ENCODE measurements at places on chromosomes 7 and 10.

DNA sequence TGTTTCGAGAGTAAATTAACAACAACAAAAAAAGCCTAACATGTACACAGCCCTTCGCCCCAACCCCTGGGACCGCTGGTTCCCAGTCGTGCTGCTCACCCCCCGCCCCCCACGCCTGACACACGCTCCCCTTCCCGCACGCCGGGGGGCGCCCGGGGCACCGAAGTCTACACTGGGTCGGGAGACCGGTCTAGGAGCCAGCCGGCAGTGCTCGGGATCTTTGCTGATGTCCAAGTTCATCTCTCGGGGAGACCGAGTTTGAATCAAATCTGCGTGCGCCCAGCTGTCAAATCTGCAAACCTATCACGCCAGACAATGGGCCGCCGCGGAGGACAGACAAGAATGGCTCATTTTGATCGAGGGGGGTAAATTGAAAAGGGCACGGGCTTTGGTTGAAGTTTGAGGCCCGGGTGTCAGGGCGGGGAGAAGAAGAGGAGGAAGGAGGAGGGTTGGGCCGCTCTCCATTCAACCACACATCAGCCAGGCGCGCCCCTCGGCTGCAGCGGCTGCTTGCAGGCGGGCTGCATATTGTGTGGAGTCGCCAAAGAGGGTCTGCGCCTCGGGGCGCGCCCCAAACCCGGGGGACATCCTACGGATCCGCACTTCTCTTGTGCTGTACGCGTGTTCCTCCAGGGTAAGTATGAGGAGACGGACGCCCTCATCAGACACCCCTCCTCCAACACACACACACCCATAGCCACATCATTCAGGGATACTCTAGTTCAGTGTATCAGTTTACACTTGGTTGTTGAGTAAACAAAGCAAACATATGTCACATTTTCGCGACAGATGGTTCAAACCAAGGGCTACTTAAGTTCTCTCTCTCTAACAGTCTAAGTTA, 1.3 kb upstream of the GFRA1 start:
- DNase-seq = no peak

DNA sequence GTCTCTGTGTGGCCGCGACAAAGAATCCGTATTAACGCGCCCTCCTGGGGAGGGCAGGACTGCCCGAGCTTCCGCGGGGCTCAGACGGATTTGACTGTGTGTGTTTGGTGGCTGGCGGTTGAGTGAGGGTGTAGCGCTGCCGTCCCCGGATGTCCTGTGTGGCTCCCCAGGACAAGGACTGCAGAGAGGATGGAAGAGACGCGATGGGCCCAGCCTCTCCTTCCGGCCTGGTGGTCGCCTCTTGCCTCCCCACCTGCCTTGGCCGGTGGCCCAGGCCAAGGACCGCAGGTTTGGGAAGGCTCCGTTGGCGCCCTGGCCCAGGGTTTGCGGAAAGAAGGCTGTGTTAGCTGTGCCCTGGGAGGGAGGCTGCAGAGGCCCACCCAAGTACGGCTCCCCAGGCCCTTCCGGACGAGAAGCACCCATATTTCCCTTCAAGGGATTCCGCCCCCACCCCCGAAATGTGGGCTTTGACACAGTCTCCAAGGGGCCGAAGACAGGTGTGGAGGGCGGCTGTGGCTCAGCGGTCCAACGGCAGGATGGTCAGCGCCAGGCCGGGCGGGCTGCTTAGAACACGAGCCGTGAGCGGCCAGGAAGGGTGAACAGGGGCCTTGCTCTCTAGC, 2.3 kb downstream of the UNCX start:
- no peak for DNase-seq

- DNase-seq = no peak
These were observed 224.7 kb upstream of the ADARB2 start for GRCh38 chr10:1961989-1962388.

- no peak for DNase-seq
These were observed 26.8 kb upstream of the DGKI start for GRCh38 chr7:137873524-137873923.

GRCh38 chr7:129134356-129134987, 10.0 kb upstream of the TSPAN33 start:
- DNase-seq = no peak

DNA sequence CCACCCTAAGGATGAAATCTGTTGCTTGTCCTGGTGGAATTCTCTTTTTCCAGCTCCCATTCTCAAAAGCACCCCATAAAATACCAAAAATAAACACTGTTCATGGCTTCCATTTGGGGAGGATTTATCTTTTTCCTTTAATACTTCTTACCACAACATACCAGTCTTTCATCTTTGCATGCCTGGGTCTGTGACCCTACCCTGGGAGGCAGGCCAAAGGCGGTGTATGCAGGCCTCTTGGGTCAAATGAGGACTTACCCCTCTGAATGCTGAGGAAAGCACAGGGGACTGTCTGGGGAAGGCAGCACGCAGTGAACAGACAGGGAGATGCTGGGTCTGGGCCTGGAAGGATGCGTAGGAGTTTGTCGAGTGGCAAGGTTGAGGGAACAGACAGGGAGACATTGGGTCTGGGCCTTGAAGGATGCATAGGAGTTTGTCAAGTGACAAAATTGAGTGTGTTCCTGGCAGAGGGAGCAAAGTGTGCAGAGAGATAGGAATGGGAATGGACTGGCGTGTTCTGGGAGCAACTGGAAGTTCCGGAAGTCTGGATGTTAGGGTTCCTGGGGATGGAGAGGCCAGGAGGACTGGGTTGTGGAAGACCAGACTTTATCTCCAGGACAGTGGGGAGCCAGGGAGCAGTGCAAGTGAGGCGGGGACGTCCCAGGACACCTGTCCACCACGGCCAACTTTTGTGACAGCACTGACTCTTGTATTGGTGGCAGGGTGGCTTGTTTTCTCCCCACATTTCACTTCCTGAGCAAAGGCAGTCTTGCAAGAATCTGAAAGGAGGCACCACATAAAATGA, 40.8 kb downstream of the MYL10 start:
- no peak for DNase-seq

GRCh38 chr7:72503644-72504043, 91.5 kb upstream of the CALN1 start:
- no peak for DNase-seq

GRCh38 chr10:12597788-12598765, 248.7 kb downstream of the CAMK1D start:
- DNase-seq = no peak

DNA sequence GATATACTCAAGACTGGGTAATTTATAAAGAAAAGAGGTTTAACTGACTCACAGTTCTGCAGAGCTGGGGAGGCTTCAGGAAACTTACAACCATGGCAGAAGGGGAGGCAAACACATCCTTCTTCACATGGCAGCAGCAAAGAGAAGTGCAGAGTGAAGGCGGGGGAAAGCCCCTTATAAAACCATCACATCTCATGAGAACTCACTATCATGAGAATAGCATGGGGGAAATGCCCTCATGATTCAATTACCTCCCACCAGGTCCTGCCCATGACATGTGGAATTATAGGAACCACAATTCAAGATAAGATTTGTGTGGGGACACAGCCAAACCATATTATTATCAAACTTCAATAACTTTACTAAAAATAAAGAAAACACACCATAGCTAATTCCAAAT, 30.4 kb upstream of the JAZF1 start:
- DNase-seq = no peak

- DNase-seq = no peak
These were observed 74.6 kb upstream of the GRID1 start for GRCh38 chr10:86440874-86441843.

GRCh38 chr10:34134602-34135001, 680.5 kb downstream of the PARD3 start:
- DNase-seq = no peak

DNA sequence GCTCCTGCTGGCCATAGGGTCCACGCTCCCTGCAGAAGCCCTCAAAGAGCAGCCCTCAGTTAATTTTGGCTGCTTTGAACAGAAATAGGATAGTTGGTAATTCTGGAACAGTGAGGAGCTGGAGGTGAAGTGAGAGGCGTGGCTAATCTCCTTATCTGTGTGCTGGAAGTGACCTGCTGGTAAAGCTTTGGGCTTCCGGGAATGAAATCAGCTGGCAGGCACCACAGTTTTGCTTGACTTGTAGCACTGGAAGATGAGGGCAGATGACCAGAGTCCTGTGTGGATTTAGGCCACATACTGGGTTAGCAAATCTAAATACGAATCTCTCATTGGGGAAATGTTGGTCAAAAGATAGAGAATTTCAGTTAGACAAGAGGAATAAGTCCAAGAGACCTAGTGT, 10.2 kb downstream of the ATP6V0E2 start:
- DNase-seq = no peak

GRCh38 chr7:142482891-142483658, 225.2 kb upstream of the PRSS58 start:
- DNase-seq = no peak
